Stimulated activated CD8-positive, alpha-beta memory T cell treated with anti-CD3 and anti-CD28 coated beads, Interleukin-4, amount 100 ng/mL, for 48 hours (primary cell): ENCODE measurements at places on chromosomes 4 and X.

DNA sequence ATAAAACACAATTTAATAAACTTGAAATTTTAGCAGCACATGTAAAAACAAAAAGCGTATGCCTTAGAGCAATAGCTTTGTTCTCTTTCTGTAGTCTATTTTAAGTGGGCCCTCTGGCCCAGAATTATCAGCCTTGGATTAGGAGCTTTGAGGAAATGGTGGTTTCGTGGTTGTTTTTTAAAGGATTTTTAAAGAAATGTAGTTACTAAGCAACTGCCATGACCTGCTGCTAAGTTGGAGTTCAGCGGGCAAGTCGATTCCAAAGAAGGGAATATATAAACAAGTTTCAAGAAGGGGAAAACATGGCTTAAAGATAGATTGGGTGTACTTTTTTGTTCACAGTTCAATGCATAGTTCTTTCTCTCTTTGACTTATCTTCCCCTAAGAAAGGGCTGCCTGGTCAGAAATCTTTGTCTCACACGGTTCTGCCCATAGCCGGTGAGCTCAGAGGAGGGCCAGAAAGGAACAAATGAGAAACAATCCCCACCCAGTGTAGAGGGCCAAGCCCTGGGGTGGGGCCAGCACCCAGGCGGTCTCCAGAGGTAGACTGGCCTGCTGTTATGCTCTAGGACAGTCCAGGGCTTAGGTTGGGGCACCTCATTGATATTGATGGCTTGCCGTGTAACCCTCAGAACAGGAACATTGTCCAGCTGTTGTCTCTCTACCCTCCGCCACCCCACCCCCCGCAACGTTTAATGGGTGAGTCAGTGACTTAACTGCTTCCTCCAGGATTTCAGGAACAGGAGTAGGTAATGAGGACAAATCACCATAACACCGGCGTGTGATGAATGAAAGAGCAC is 32.5 kb downstream of the DLG3 start:
- DNase-seq, result no peak

GRCh38 chrX:24838629-24839028 is 144.9 kb downstream of the POLA1 start:
- no peak for DNase-seq

- no peak for DNase-seq
These were observed 11.2 kb upstream of the FREM3 start for GRCh38 chr4:143711543-143712154.

GRCh38 chrX:119118780-119119395 is 8.7 kb downstream of the KIAA1210 start:
- peak; percentile 67 for DNase-seq

DNA sequence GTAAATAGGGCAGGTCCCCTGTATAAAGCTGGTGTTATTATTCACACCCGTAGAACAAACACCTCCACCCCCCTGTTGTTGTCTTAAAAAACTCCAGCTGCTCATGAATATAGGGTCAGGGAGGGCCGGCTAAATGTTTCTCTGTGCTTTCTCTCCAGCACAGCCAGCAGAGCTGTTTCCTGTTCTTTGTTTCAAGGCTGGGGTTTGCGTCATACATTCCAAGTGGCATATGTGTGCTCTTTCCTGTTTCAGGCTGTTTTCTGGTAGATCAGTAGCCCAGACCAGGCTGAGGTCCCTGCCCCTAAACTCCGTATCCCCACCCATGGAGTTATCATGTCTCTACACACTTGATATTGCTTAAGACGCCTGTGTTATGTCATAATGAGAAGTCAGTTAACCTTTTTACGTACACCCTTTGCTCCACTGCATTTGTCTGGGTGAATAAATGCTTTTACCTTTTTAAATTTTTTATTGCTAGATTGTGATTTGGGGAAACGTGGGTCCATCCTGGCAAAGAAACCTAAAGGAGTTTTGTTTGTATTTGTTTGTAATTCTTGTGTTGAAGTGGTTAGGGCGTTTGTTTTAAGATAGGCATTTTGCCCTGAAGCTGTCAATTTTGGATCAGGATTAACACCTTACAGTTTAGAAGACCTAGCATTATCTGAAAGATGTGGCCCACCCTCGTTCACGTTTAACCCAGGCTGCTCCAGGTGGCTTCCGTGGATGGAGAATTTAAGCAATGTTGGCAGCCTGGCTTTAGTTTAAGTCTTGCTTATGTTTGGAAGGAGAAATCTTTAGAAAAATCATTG is 3.3 kb downstream of the KLF3 start:
- DNase-seq, result no peak

GRCh38 chr4:78975865-78976264 is 36.6 kb upstream of the PAQR3 start:
- no peak for DNase-seq
